Caki2 (cell line): ENCODE measurements at places on chromosomes 3 and 15. TPM values are rescaled to one million over a fixed set of nuclear protein-coding genes. Genes with fewer than 3 reads are reported as not detected.

DNA sequence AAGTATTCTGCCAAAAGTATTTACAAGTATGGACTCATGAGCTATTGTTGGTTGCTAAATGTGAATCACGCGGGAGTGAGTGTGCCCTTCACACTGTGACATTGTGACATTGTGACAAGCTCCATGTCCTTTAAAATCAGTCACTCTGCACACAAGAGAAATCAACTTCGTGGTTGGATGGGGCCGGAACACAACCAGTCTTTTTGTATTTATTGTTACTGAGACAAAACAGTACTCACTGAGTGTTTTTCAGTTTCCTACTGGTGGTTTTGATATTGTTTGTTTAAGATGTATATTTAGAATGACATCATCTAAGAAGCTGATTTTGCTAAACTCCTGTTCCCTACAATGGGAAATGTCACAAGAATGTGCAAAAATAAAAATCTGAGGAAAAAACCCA, 30.3 kb downstream of the SYNM start:
- DNase-seq, result no peak

DNA sequence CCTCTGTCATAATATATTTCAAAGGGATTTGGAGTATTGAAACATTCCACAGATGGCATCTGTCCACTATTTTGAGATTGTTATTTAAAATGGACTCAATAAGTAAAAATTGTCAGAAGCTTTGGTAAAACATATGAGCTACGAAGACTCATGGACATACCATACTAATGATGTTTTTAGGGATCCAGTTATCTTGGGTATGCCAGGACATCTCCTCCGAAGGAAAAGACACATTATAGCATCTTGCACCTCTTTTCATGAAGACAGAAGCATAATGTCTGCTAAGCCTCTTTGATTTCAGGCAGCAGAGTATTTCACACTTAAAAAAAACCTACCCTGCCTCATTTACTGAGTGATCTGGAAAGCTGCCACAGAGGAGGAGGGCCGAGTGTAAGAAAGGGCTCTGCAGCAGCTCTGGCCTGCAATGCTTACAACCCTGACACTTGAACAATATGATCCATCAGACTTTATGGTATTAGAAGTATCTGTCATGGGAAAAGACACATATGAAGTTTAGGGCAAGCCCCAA, 284.8 kb downstream of the TUSC7 start:
- no peak for DNase-seq

GRCh38 chr3:55180936-55181535, 253.2 kb upstream of the LRTM1 start:
- no peak for DNase-seq

DNA sequence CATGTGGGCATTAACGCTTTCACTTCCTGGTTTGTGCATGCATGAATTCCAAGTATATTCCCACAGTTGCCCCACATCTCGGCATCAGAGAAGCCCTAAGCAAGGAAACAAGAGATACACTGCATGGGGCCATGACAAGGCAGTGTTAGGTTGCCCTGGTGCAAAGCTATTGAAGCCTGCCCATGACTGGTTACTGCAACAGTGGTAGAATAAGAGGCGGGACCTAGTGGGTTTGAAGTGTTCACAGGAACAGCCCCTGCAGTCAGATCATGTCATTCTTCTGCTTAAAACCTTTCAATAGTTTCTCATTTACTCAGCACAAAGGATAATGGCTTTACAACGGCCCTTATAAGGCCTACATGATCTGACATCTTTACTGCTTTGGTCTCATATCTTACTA, 80.9 kb upstream of the TOPAZ1 start:
- DNase-seq, result no peak

DNA sequence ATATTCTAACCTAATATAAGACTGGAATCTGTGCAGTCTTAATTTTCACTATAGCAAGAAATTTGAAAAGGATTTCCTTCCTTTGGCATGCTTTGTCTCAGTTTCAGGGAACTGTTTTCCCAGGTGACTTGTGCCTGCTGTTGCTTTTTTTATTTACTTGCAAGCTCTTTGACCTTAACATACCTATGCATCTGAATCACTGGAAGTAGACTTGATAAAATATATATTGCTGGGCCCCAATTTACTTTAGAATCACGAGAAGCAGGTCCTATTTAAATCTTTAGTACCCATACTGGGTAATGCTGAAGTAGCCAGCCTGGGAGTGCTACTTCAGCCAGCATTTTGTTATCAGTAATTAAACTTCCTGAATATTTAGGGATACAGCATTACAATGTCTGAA, 257.9 kb upstream of the ALCAM start:
- no peak for DNase-seq

- DNase-seq, result no peak
Observed at GRCh38 chr3:6088433-6088832, 772.5 kb upstream of the GRM7 start.

DNA sequence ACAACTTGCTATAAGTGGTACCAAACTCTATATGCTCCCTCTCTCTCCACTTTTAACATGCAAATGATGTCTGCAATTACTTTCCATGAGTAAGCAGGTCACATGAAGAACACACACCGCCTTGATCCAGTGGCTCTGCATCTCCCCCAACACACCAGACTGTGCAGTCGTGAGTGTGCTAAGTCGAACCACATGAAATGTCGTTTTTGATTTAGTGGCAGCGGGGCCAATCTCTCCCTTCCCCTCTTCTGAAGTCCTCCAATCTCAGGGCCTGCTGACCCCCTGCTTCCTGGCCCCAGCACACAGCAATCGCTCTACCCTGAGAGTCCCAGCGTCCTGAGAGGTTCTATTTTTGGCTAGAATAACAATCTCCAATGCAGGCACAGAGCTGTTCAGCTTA, 312.5 kb downstream of the SHQ1 start:
- DNase-seq, result no peak

DNA sequence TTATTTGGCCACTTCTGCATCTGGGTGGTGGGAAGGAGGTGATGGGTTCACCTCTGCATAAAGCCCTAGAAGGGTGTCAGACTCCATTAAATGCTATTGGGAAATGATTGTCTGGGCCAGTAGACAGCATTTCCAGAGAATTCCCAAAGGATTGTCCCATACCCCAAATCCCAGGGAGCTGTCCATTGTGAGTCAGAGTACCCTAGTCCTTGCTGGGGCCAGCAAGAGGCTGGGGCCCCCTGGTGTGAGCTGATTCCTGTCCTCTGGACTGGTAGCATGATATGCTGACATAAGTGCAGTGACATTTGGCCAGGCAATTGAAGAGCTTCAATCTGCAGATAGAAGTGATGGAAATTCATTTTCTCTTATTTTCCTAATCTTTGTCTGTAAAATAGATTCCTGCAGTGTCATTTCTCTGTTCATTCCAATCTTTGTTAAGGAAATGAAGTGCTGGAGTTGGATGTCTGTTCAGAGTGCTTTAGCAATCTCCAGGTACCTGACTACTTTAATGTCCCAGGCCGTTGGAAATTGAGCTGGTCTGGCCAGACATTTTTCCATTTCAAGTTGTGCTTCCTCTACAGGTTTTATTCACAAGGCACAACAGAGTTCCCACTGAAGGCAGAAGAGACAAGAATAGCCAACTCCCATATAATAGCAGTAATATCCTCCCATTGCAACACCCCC, 91.2 kb downstream of the RPLP1 start:
- no peak for DNase-seq

DNA sequence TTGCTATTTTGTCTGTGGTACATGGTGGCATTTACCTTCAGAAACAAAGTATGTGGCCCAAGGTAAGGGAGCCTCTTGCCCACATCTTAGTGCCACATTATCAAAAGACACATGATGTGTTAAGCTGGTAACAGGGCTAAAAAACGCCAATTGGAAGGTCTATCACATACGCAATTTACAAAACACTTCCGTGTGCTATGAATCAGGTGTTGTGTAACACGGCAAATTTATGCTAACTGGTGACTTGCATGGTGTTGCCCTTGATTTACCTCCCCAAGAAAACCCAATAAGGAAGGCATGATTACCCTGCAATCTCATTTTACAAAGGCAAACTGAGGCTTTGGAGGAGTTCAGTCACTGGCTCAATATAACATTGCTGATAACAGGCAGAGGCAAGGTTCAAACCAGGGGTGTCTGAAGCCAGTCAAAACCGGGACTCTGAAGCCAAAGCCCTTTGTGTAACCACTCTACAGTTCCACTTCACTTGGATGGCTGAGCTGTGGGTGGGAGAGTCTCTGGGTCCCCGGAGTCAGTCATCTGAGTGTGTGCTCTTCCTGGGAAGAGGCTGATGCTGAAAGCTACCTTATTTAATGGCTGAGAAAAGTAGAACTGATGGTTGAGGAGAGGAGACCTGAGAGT, 103.9 kb upstream of the BCL6 start:
- no peak for DNase-seq

- DNase-seq, result no peak
Observed at GRCh38 chr3:64667887-64668581, 19.8 kb downstream of the ADAMTS9 start.

DNA sequence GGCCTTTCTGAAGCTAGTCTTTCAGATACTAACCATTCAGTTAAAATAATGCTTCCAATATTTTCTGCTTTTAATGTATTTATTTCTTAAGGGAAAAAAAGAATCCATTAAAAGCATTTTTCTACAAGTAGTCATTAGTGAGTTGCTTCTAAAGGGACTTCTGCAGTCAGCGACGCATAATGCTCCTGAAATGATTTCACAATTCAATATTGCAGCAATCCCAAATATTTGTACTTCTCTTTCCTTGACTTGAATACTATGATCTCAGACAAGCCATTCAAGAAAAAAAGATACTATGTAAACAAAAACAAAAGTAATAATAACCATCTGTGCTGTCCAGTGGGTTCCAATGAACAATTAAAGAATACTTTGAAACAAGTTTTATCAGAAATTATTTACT, 681.0 kb downstream of the DIPK2A start:
- DNase-seq, result no peak

DNA sequence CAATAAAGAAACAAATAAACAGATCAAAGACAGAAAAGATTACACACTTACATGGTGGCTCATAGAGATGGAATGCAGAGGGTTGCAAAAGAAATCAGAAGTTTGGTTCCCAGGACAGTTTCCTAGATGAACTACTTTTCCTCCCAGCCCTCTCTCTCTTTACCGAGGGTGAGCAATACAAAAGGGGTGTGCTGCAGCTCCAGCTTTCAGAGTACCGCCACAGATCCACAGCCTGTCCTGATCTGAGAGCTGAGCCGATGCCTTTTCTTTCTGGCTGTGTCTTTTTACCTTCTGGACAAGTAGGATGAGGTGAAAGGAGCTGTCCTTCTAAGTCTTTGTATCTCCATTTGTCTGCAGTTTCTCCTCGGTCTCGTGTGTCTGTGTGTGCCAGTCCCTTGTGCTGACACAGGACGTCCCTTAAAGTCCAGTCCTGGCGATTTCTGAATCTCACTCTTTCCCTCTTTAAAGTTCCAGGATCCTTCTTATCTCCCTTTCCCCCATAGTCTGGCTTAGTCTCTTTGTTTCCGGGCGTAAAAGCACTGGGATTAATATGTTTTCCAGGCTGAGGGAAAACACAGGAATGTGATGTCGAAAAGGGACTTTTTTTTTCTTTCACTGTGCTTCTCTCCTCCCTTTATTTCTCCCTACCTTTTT, 540 bp downstream of the CCDC80 start:
- no peak for DNase-seq

GRCh38 chr3:195070336-195070735, 200.6 kb downstream of the XXYLT1 start:
- DNase-seq, result no peak

DNA sequence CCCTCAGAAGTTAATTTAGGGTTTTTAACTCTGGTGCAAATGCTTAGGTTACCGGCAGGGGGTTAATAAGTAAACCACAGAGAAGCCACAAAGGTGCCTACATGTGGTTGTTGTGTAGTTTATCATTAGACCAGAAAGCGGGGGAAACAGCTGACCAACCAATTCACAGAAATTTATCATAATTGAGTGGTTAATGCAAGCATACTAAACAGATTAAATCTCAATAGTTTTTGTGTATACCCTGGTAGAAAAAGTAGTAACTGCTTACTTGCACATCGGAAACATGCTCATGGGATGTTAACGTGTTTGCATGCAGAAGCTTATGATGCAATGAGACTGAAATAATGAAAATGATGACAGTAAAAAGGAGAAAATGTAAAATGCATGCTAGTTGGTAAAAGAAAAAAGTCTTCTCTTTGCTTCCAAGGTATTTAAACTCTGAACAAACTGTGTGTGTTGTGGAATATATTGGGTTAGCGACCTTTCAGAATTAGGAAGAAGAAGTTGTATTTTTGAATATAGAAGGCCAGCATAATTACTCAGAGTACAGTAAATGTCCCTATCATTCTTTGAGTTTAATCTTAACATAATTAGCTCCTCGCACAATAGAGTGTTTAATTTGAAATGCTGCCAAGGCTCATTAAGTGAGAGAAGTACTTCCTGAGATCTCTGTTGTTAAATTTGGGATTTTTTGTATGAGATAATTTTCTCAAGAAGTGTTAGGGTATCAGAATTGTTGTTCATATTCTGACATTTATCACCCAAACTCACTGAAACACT, 316.2 kb downstream of the PTPRG start:
- peak; percentile 40 for DNase-seq

DNA sequence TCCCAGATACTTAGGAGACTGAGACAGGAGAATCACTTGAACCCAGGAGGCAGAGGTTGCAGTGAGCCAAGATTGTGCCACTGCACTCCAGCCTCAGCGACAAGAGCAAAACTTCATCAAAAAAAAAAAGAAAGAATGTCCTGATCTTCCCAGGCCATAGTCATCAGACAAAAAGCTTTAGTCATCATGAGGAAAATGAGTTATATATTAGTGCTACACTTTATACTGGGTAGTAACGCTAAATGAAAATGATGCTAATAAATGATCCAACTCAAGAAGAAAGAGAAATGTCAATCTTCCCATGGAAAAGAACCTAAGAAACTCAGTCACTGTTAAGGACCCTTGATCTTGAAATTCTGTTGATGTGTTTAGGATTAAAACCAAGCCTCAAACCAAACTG, 26.3 kb upstream of the TRIM59 start:
- DNase-seq, result no peak

Gene SPINK8
- total RNA-seq, result not detected in 2 replicates

Gene TRIM42
- not detected in 2 replicates for total RNA-seq

Gene C3orf49
- total RNA-seq, result not detected in 2 replicates

Gene RNF13
- total RNA-seq, result 91.4 and 139 TPM in 2 replicates

Gene LRTM1
- not detected in 2 replicates for total RNA-seq

Gene TMEM212
- not detected in 2 replicates for total RNA-seq

Gene EHHADH
- 9.3 and 15.6 TPM in 2 replicates for total RNA-seq

Gene LRRC3B
- not detected in 2 replicates for total RNA-seq

Gene SCN5A
- total RNA-seq, result not detected in 2 replicates

Gene ATR
- 7.6 and 8.9 TPM in 2 replicates for total RNA-seq

Gene PLA2G4B
- total RNA-seq, result not detected in 2 replicates

Gene IGSF10
- total RNA-seq, result not detected in 2 replicates
